NCI-H524 treated with DMSO at 0.1 percent for 48 hours (cell line): ENCODE measurements at places on chromosomes 4 and X.

DNA sequence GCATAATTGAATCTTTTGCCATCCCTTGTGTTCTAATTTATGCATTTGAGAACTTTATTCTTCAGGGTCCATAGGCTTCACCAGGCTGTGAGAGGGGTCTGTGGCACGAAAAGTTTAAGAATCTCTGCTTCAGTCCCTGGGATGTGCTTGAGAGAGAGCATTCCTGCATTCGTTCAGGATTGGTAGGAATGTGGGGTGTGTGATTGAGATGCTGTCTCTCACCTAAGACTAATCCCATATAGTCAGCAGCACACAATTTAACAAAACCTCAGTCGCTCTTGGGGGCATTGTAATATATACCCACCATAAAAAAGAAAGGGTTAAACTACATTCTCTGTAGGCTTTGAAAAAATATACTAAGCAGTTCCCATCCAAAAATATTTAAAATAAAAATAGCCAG is 41.7 kb downstream of the PTTG2 start:
- DNase-seq, result no peak

- no peak for DNase-seq
These were observed 986.4 kb downstream of the NLGN4X start for GRCh38 chrX:5242091-5242790.

- DNase-seq, result no peak
These were observed 27.9 kb downstream of the FGF13 start for GRCh38 chrX:138683600-138683999.

- DNase-seq, result no peak
These were observed 52.8 kb downstream of the PRDM5 start for GRCh38 chr4:120869613-120870278.

DNA sequence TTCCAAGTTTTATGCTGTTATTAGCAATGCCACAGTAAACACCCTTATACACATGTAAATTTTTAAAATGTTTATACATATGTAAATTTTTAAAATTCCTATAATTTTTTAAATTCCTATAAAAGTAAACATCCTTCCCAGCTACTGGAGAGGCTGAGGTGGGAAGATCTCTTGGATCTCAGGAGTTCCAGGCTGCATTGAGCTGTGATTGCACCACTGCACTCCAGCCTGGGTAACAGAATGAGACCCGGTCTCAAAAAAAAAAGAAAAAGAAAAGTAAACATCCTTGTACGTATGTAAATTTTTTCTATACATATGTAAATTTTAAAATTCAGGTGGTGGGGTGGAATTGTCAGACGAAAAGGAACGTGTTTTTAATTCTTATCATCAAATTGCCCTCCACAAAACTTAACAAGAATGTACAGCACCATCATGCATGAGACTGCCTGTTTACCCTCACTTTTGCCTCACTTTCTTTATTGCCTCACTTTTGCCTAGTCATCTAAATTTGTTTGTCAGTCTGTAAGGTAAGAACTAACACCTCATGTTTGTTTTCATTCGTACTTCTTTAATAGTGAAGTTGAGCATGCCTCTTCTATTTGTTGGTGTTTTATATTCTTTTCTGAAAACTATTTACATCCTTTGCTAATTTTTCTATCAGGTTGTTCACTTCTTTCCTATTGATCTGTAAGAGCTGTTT is 8.0 kb downstream of the SLC7A3 start:
- DNase-seq, result no peak

GRCh38 chrX:3167771-3168170 is 126.5 kb downstream of the ARSF start:
- DNase-seq, result no peak

GRCh38 chr4:94803181-94803580 is 45.4 kb downstream of the BMPR1B start:
- no peak for DNase-seq

GRCh38 chr4:15955670-15956069 is 7.3 kb downstream of the FGFBP2 start:
- DNase-seq, result no peak

DNA sequence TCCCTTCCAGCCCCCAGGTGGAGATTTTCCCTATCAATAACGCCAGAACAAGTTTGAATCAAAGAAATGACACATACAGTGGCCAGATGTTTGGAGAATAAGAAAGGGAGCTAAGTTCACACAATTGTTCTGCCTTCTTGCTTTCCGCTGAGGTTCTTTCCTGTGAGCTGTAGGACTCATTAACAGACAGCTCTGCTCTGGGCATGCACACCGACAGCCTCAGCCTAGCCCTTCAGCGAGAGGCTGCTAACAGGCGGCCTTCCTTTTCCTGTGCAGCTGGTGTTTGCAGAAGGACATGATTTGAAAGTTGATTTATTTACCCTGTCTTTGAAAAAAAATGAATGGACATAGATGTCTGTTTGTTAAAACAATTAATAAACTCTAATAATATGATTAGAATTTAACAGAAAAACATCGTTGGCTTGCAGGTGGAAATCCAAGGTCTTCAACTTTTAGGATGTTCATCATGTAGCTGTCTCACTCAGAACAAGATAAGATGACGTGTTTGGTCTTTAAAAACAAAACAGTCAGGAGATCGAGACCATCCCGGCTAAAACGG is 183.3 kb downstream of the KDR start:
- DNase-seq, result no peak

GRCh38 chr4:6574747-6575502 is at the start of gene MAN2B2:
TSS of gene MAN2B2 (plus strand) at chr4:6575189. CDS start at chr4:6575211, 22 bp downstream.
- no peak for DNase-seq

GRCh38 chr4:15354371-15355297 is 73.2 kb upstream of the C1QTNF7 start:
- peak; percentile 19 for DNase-seq

- no peak for DNase-seq
These were observed 178.9 kb upstream of the GPC4 start for GRCh38 chrX:133594156-133594555.

- DNase-seq, result no peak
These were observed 9.1 kb downstream of the ARX start for GRCh38 chrX:25006586-25007058.

- no peak for DNase-seq
These were observed 54.1 kb downstream of the RPS6KA3 start for GRCh38 chrX:20212486-20213089.

DNA sequence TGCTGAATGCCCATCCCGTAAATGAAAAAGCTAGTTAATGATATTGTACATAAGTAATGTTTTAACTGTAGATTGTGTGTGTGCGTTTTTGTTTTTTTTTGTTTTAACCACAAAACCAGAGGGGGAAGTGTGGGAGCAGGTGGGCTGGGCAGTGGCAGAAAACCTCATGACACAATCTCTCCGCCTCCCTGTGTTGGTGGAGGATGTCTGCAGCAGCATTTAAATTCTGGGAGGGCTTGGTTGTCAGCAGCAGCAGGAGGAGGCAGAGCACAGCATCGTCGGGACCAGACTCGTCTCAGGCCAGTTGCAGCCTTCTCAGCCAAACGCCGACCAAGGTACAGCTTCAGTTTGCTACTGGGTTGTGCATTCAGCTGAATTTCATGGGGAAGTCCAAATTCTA is at the start of gene SPP1:
SPP1 (plus strand) TSS at position 249 of the 400 bp plus-strand sequence. CDS start 1,182 bp downstream, outside the sequence.
- DNase-seq, result no peak

DNA sequence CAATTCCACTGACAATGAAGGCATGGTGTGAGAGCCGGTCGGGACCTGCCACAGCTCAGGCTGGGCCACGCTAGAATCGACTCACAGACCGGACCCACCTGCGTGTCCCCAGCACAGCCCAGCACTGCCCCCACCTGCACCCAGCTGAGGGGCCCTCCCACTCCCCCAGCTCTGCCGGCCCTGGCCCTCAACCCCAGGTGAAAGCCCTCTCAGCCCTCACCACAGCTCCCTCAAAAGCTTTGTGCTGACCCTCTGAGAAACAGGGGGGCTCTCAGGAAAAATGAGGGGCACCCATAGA is 25.1 kb downstream of the GAK start:
- no peak for DNase-seq

GRCh38 chr4:182800216-182800515 is 117.0 kb downstream of the DCTD start:
- DNase-seq, result no peak

DNA sequence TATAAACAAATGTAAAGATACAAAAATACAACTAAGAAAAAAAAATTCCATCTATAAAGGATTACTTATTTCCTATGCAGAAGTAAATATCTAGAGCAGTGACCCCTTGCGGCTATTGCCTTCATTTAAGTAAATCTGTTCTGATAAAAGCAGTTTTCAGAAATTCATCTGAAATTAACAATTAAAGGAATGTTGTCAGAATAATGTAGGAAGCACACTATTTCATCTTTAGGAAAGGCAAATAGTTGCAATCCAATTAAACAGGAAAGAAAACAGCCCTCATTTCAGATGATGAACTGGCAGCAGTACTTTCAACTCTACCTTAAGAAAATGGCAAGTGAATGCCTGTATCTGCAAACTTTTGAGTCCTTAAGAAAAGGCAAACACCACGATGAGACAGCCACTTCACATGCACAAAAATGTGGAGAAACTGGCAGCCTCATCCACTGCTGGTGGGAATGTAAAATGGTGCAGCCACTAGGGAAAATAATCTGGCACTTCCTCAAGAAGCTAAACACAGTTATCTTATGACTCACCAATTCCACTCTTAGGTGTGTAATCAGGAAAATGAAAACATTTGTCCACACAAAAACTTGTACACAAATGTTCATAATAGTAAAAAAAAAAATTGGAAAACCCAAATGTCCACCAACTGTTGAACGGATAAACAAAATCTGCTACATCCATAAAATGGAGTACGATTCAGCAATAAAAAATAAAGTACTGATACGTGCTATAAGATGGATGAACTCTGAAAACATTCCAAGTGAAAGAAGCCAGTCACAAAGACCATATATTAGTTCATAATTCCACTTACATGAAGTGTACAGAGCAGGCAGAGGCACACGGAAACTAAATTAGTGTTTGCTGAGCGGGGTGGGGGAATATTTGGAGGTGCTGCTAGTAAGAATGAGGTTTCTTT is 2.0 kb upstream of the THAP9 start:
- no peak for DNase-seq

DNA sequence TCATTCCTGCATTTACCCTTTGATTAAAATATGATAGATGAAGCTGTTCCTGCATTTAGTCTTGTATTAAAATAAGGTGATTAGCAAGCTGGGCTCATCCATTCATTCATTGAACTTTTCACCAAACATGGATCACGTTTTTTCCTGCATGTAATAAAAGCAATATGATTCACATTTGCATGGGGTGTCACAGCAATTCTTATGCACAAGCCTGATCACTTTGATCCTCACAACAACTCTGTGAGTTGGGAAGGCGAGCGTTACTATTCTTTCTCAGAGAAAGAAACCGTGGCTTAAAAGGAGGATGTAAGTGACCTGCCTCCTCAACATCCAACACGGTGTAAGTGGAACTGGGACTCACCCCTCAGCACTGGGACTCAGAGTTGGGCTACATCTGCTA is 20.0 kb downstream of the CHRNA9 start:
- DNase-seq, result no peak

DNA sequence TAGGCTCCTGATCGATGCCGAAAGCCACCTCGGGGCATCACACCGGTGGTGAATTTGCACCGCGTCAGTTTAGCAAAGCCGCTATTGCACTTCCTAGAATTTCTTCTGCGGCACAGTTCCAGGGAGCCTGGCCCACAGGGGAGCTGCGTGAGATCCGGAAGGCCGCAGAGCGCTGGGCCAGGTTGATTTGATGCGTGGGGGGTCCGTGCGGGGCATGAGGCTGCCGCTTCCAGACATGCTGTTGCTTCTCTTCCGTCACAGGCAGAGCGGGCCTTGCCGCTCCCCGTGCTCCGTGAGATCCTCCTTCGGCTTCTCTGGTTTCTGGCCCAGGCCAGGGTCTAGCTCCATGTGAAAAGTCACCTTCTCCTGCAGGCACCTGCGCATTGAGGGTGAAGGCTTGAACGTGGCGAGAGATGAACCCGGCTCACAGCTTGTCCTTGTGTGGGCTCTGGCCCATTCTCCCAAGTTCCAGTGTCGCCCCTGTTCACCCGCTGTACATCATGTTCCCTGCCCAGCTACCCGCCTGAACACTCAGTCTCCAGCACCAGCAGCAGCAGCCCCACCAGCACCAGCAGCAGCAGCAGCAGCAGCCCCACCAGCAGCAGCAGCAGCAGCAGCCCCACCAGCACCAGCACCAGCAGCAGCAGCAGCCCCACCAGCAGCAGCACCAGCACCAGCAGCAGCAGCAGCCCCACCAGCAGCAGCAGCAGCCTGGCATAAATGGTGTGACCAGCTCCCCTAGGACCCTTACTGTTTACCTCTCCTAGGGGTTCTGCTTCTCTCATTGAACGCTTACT is 131.2 kb downstream of the TRIML1 start:
- no peak for DNase-seq

DNA sequence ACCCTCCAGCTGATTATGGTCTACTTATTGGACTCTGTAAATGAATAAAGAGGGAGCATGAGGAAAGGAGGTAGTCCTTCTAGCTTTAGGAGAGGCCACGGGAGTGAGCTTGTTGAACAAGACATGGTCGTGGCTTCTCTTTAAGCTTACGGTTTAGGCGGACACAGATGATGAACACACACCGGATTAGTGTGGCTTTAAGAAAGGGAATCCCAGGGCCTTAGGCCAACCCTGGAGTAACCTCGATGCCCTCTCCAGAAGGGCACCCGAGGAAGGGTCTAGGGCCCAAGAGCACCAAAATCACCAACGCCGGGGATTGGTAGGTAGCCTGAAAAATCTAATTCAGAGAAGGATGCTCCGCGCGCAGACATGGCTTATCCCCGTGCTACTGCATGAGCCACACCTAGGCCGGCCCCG is 39.4 kb downstream of the ERVMER34-1 start:
- no peak for DNase-seq

GRCh38 chr4:88991746-88992145 is 65.2 kb downstream of the FAM13A start:
- DNase-seq, result no peak

DNA sequence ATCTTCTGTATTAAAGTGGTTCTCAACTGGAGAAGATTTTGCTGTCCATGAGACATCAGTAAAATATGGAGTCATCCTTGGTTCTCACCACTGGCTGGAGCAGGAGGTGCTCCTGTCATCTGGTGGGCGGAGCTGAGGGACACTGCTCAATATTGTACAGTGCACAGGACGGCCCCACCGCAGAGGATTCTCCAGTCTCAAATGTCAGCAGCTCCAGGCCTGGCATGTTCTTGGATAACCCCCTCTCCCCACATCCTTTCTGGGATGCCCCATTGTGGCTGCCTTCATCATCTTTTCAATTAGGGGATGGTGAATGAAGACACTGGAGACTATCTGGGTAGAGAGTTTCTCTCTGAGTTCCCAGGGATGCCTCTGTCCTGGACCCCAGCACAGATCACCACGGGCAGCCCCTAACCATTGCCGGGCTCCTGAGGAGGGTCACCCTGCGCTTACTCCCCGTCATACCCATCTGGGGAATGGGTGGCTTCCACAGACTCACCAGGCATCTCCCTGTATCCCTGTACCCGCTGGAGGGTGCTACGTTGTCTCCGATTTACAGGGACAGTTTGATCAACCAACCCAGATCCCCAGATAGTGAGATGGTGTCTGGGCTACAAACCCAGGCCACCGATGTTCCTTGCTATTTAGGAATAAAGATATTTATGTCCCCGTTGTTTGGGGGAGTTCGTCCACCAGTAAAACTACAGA is 21.9 kb upstream of the P2RY8 start:
- DNase-seq, result no peak

- DNase-seq, result no peak
These were observed 14.5 kb downstream of the CLCN4 start for GRCh38 chrX:10171249-10171648.

- no peak for DNase-seq
These were observed 28.3 kb upstream of the PLCXD1 start for GRCh38 chrX:252957-253291.
